NCI-H748 treated with DMSO at 0.1 percent for 48 hours (cell line): ENCODE measurements at places on chromosomes 1 and 21.

DNA sequence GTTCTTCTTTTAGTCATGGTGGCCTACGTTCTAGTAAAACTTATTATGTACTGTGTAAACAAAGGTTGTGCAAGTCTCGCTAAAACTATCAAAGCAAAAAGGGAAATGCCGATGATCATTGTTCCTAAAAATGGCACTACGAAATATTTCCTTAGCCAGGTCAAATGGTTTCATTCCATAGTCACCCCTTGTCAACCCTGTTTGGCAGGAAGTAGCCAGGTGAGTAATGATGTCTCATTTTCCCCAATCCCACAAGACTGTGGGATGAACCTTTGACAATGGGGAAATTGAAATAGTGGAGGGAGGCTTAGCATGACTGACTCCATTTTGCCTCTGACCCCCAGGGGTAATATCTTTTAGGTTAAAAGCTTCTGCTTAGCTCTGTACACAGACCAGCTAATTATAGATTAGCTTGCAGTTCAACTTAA is 5.6 kb upstream of the REN start:
- no peak for DNase-seq

GRCh38 chr1:172252958-172253357 is 167.5 kb upstream of the C1orf105 start:
- no peak for DNase-seq

- DNase-seq = no peak
Measured at GRCh38 chr1:224067621-224068457, 46.1 kb upstream of the FBXO28 start.

DNA sequence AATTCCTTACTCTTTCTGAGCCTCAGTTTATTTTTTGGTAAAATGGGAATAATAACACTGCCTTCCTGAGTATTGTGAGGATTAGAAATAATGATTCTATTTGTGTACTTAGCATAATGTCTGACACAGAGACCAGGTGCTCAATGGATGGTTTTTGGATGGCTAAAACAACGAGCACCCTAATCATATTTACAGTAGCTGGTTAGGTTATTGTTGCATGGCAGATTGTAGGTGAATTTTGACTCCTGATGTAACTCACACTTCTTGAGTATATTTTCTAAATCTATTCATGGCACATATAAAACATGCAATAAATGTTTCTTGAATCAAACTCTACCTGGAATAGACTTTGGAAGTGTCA is 11.9 kb upstream of the DUSP10 start:
- no peak for DNase-seq

- no peak for DNase-seq
Measured at GRCh38 chr1:62500210-62500609, 63.4 kb downstream of the USP1 start.

DNA sequence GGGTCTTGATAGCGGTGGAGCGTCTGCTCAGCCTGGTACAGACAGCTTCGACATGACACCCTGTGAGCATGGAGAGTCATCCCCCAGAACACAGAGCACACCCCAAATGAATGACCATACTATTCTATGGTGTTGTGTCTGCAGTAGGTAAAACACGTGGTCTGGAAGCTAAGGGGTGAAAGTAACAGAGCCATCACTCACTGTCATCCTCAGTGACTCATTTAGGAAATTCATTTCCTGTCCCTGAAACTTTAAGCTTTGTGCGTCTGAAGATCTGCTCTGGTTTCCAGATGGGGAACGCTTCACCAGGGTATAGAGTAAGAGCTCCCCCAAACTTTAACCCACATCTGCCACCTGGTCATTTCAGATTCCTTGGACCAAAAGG is 94.8 kb upstream of the DISP3 start:
- no peak for DNase-seq

DNA sequence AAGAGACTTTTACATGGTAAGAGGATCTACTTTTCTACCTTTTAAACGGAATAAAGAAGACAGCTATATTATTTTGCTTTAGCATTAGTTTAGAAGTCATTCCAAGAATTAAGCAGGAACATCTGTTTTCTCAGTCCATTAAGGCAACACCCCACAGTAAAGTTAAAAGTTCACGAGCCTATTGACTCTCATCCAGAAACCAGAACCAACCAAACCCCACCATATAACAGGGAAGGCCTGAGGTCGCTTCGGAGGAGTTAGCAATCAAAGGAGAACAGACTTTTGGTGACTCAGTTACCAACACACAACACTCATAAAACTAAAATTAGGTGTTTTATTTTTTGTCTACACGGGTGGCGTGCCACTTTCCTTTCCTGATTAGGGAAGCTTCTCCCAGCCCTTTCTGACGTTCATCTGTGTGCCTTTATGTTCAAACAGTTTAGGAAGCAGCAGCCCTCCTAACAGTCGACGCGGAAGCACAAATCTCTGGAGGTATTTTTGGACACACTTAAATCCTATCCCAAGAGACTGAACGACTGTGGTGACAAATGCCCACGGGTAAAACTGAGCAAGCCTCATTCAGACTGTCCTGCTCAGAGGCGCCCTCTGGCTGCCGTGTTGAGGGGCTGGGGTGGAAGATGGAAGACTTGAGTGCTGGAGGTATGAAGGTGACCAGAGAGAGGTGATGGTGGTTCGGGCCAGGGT is 8.6 kb upstream of the PLA2G2C start:
- DNase-seq = peak; percentile 7

GRCh38 chr1:202241376-202242079 is 47.9 kb downstream of the LGR6 start:
- no peak for DNase-seq

GRCh38 chr21:33732038-33732437 is 89.7 kb downstream of the ITSN1 start:
- DNase-seq = no peak

DNA sequence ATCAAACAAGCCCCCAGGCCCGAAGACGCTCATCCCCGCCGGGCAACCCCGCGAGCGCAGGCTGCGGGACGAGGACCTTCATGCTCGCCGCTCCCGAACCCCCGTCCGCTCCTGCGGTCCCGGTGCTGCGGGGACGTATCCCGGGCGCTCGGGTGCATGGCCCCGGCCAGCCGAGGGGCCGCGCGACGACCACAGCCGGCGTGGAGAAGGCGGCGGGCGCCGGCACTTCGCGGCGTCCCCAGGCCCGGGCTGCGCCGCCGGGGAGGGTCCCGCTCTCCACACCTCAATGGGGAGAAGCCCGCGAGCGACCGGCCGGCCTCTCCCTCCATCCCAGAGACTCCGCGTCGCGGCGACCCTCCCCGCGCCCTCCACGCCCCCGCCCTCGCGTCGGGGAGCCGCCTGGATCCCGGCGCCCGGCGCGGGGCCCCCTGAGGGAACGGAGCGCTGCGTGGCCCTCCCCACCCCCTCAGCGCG is 401 bp downstream of the ERRFI1 start:
- no peak for DNase-seq

GRCh38 chr1:163174524-163175437 is 27.9 kb downstream of the RGS5 start:
- peak; percentile 50 for DNase-seq

GRCh38 chr1:160891474-160891873 is 6.5 kb upstream of the ITLN1 start:
- no peak for DNase-seq

DNA sequence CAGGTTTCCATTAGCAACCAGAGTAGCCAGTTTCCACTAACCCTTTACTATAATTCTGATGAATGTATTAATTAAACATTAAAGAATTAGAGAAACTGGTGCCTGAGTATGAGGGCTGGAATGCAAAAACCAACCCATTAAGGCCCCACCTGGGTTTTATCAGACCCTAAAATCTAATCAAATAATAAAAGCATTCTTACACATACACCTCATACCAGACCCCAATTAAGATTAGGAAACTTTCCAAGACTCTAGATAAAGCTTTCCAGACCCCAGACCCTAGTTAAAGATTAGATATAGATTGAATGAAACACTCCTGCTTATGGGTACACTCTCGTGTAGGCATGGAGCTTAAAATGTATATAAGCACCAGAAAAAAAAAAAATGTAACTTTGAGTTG is 581.3 kb upstream of the BEND5 start:
- DNase-seq = no peak

GRCh38 chr1:170284512-170284911 is 138.8 kb downstream of the NTMT2 start:
- no peak for DNase-seq

DNA sequence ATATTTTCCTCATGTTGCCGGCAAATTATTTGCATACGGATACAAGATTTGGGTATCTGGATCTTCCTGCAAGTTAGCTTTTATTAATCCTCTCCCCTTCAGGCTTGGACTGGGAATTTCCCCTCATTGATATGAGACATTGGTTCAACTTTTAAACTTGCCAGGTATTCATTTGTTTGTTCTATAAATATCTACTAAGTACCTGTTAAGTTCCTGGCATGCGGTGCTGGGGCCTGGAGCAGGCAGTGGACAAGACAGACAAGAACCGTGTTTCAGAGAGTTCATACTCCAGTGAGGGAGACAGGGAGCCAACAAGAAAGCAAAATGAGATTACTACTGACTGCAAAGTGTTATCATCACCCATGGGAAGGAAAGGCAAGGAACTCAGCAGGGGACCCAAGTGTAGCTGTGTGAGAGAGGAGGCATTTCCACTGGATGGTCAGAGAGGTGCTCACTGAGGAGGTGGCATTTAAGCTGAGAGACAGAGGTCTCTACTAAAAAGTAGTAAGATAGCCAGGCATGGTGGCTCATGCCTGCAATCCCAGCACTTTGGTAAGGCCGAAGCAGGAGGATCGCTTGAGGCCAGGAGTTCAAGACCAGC is 39.1 kb upstream of the FHAD1 start:
- DNase-seq = no peak

DNA sequence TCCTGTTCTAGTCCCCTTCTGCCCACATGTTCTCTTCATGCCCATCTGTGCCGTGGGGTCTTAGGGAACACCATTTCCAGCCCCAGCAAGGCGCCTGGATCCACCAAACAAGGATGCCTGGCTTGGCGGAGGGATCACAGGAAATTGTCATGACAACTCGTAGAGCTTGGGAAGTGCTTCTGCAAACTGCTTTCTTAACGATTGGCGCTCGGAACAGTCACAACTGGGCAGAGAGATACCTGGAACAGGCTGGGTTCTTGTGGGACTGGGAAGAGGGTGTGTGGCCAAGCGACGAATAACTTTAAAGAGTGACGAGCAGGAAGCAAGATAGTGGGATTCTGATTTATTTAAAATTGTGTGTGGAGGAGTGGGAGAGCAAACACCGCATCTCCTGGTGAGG is 329.8 kb downstream of the RPS6KC1 start:
- no peak for DNase-seq

GRCh38 chr1:178528953-178529335 is 16.0 kb downstream of the TEX35 start:
- DNase-seq = no peak

DNA sequence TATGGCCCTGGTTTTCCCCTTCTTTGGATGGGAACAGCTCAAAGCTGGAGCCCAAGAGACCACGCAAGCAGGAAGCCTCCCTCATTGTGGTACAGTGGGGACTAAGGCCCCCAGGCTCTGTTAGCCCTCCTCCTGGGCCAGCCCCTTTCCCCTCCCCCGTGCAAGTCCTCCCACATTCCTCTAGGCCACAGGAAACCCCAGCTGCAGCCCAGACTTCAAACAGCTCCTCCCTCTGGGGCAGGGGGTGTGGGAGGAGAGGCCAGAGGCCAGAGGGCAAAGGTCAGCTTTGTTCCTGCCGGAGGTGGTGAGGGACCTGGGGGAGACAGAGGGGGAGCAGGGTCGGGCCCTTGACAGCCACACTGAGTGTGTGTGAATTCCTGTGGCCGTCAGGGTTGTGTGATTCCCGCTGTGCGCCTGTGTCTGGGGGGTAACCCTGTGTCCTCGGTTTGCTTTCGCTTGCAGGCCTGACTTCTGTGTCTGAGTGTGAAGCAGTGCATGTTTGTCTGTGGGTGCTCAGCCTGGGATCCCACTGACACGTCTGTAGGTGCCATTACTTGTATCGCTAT is 3.4 kb upstream of the AHDC1 start:
- DNase-seq = no peak

DNA sequence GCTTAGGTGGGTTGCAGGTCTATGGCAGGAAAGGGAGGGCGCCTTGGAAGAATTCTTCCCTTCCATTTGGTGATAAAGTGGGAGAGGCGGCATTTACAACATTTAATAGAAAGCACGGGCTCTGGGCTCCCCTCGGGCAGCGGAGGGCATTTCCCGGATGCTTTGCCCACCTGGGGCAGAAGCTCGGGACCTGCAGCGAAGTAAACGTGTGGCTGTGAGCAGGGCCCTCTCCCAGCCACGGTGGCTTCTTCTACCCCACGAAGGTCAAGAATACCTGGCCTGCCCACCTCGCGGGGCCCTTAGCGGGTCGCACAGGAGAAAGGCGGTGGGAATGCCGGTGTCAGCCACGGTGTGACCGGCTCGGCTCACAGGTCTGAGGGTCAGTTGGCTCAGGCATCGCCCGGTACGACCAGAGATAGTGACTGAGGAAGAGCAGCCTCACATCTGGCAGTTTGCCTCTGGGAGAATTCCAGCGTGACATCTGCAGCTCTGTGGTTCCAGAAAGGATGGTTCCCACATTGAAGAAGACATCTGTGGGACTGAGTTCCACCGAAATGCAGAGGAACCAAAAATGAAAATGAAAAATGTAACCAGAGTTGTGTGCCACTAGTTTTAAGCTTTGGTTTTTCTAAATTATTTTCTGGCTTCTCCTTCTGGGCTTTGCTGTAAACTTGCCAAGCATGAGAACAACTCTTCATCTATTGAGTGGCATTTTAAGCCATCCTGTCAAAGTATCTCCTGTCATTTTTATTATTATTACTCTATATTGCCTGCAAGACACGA is 720 bp upstream of the F3 start:
- DNase-seq = no peak
